Activated naive CD8-positive, alpha-beta T cell treated with anti-CD3 and anti-CD28 coated beads for 36 hours (primary cell): ENCODE measurements at places on chromosomes 5 and 9. TPM values are rescaled to one million over a fixed set of nuclear protein-coding genes. Genes with fewer than 3 reads are reported as not detected.
A peak's percentile ranks its signal among the peaks of the same experiment; 100 is the strongest.

GRCh38 chr5:75059912-75060545 lies 7.7 kb upstream of the GCNT4 start:
- H3K36me3 ChIP-seq: peaks cover 14% of the 10 kb centered on the region
- DNase-seq: peak; percentile 31
- H3K27ac ChIP-seq: peak overlapping the region; percentile 83
- no peaks in the 10 kb centered on the region for H3K27me3 ChIP-seq

DNA sequence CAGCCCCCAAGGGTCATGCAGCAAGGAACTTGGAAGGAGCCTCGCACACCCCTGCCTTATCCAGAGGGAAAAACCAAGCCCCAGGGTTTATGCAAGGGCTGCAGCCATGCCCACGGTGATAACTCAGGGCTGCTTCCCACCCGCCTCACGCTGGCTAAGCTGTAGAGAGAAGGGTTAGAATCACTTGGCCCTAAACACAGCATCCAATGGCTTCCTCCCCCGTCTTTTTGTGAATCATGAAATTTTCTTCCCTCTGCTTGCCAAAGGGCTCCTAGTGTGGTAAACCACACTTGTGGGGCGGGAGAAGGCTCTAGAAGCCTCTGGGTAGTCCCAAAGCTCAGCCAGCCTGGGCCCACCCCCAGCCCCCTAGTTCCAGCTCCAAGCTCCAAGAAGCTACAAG lies 55.9 kb upstream of the ORM1 start:
- H3K27ac ChIP-seq: no peak overlapping the region
- no peaks in the 10 kb centered on the region for H3K36me3 ChIP-seq
- no peaks in the 10 kb centered on the region for H3K27me3 ChIP-seq
- DNase-seq: no peak
- H3K4me1 ChIP-seq: no peaks in the 10 kb centered on the region

DNA sequence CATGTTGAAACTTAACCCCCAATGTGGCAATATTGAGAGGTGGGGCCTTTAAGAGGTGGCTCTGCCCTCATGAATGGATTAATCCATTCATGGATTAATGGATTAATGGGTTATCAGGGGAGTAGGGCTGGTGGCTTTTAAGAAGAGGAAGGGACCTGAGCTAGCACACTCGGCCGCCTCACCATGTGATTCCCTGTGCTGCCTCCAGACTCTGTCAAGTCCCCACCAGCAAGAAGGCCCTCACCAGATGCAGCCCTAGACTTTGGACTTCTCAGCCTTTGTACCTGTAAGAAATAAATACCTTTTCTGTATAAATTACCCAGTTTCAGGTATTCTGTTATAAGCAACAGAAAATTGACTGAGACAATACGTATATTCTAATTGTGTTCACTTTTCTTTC lies 272.2 kb upstream of the DMRT1 start:
- no peak overlapping the region for H3K4me3 ChIP-seq
- DNase-seq: no peak
- peaks cover 2% of the 10 kb centered on the region for H3K4me1 ChIP-seq
- no peaks in the 10 kb centered on the region for H3K27me3 ChIP-seq
- H3K36me3 ChIP-seq: peaks cover 4% of the 10 kb centered on the region
- H3K27ac ChIP-seq: no peak overlapping the region

GRCh38 chr9:8429157-8429556 lies 629.6 kb upstream of the DMAC1 start:
- DNase-seq: no peak
- H3K36me3 ChIP-seq: peaks cover 9% of the 10 kb centered on the region
- H3K4me3 ChIP-seq: no peak overlapping the region

GRCh38 chr9:135160862-135161261 lies 73.4 kb downstream of the OLFM1 start:
- no peaks in the 10 kb centered on the region for H3K36me3 ChIP-seq
- no peak for DNase-seq
- H3K4me3 ChIP-seq: no peak overlapping the region
- H3K27ac ChIP-seq: no peak overlapping the region
- no peaks in the 10 kb centered on the region for H3K4me1 ChIP-seq
- peaks cover 13% of the 10 kb centered on the region for H3K27me3 ChIP-seq

- H3K27me3 ChIP-seq: no peaks in the 10 kb centered on the region
- DNase-seq: no peak
- H3K4me3 ChIP-seq: no peak overlapping the region
- no peak overlapping the region for H3K27ac ChIP-seq
- H3K36me3 ChIP-seq: peaks cover 3% of the 10 kb centered on the region
- H3K4me1 ChIP-seq: no peaks in the 10 kb centered on the region
These were observed 63.8 kb upstream of the PPARGC1B start for GRCh38 chr5:149666212-149666852.

DNA sequence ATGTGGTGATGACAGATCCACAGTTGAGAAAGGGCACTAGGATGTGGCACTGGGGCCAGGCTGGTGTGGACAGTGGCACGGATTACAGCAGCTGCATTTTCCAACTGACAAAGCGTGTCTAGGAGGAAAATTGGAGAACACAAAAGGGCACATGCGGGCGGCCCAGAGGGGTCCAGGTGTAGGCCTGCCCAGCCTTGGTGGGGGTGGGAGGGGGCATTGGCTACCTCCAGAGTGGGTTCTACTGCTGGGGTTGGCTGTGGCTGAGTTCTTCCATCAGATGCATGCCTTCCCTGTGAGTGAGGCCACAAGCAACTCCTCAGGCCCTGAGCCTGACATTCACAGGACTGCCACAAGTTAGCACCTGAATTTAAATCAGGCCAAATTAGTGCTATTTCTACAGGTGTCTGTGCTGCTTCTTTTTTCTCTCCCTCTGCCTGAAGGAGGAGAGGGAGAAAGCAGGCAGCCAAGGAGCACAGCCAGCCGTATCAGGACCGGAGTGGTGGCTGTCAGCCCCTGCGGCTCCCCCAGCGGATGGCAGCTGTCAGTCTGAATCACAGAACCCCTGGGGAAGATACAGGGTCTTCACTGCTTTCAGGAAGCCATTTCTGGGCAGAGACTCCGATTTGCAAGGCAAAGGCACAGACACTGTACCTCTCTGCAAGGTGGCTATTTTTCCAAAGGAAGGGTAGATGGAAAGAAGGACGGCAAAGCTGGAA lies 464.2 kb downstream of the SPOCK1 start:
- DNase-seq: no peak
- no peaks in the 10 kb centered on the region for H3K36me3 ChIP-seq
- H3K4me3 ChIP-seq: no peak overlapping the region
- no peaks in the 10 kb centered on the region for H3K27me3 ChIP-seq
- no peak overlapping the region for H3K27ac ChIP-seq

- no peaks in the 10 kb centered on the region for H3K4me1 ChIP-seq
- H3K27ac ChIP-seq: no peak overlapping the region
- H3K36me3 ChIP-seq: no peaks in the 10 kb centered on the region
- DNase-seq: no peak
These were observed 89.3 kb downstream of the WDR41 start for GRCh38 chr5:77402796-77403195.

DNA sequence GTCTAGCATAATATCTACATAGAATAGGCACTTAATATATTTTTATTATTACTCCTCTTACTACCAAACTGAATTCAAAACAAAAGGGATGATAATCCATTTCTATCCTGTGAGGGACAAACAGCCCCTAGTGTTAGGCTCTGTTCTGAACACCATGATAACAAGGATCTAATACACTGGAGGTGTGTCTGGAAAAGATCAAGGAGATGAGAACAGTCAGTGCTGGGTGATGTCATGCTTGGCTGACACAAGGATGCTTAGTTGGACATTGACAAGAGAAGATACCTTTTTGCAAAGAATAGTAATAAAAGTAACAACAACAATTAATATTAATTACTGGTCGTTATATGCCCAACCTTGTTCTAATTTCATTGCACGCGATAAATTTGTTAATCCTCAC lies 458.7 kb downstream of the EBF1 start:
- no peak for DNase-seq
- H3K27ac ChIP-seq: no peak overlapping the region
- H3K27me3 ChIP-seq: no peaks in the 10 kb centered on the region

- no peaks in the 10 kb centered on the region for H3K4me1 ChIP-seq
- H3K27me3 ChIP-seq: no peaks in the 10 kb centered on the region
- no peak overlapping the region for H3K4me3 ChIP-seq
- no peak overlapping the region for H3K27ac ChIP-seq
- peaks cover 9% of the 10 kb centered on the region for H3K36me3 ChIP-seq
These were observed 68.7 kb downstream of the PSMB7 start for GRCh38 chr9:124346347-124347163.

GRCh38 chr9:14939378-14939777 lies 29.1 kb upstream of the FREM1 start:
- H3K4me3 ChIP-seq: no peak overlapping the region
- no peaks in the 10 kb centered on the region for H3K4me1 ChIP-seq
- H3K27me3 ChIP-seq: peaks cover 10% of the 10 kb centered on the region
- H3K36me3 ChIP-seq: no peaks in the 10 kb centered on the region

- no peaks in the 10 kb centered on the region for H3K36me3 ChIP-seq
- no peak overlapping the region for H3K27ac ChIP-seq
- no peaks in the 10 kb centered on the region for H3K4me1 ChIP-seq
These were observed 50.8 kb downstream of the DMRT2 start for GRCh38 chr9:1100945-1101344.

GRCh38 chr9:6715755-6716643 lies 41.8 kb upstream of the KDM4C start:
- DNase-seq: peak; percentile 78
- peaks cover 7% of the 10 kb centered on the region for H3K4me1 ChIP-seq
- H3K36me3 ChIP-seq: peaks cover 2% of the 10 kb centered on the region

DNA sequence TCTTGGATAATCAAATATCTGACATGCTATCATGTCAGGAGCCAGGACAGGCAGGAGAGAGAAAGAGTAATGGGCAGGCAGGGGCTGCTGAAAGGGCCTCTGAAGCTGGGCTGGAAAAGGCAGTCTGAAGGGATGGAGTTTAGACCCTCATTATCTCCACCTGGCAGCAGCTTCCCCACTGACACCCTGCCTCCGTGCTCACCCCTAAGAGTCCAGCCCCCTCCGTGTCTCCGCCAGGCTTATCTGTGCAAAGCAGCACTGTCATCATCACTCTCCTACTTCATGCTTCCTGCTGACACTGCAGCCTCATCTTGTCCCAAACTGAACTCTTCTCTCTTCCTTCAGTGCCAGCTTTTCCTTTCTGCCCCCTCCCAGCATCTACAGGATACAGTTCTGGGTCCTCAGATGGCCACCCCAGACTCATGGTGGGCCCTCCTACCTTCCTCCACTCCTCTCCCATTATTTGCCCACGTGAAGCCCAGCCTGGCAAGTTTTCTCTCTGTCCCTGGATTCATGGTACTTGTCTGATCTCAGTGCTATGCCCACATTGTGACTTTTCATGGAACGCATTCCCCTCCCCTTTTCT lies 70.9 kb upstream of the KLF9 start:
- no peaks in the 10 kb centered on the region for H3K36me3 ChIP-seq
- no peak overlapping the region for H3K27ac ChIP-seq
- peaks cover 12% of the 10 kb centered on the region for H3K4me1 ChIP-seq
- H3K4me3 ChIP-seq: no peak overlapping the region

C5orf47 gene
- not detected for total RNA-seq

PLEKHG4B gene
- not detected for total RNA-seq

FOCAD gene
- 27.2 TPM for total RNA-seq

PPP3R2 gene
- total RNA-seq: not detected

SH2D3C gene
- 21.5 TPM for total RNA-seq

LRRC70 gene
- total RNA-seq: 0.43 TPM

PTRH1 gene
- total RNA-seq: 21.2 TPM
